SK-N-SH treated with all-trans-retinoic acid at 6 μM for 48 hours (cell line): ENCODE measurements at places on chromosomes 11 and 22.
A peak's percentile ranks its signal among the peaks of the same experiment; 100 is the strongest.

DNA sequence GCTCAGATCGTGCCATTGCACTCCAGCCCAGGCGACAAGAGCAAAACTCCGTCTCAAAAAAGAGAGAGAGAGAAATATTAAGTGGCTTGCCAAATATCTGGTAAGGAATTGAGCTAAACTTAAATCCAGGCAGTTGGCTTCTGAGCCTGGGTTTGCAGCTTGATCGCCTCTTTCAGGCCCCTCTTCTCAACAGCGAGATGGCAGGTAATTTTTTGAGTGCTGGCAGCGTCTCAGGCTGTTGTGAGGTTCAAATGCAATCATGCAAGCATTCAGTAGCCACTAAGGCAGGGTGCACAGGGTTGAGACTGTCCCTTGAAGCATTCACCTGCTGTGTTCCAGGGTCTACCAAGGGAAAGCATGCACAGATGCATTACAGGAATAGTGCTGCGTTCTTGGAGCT, 670 bp upstream of the CTSF start:
- ATAC-seq, result no peak

DNA sequence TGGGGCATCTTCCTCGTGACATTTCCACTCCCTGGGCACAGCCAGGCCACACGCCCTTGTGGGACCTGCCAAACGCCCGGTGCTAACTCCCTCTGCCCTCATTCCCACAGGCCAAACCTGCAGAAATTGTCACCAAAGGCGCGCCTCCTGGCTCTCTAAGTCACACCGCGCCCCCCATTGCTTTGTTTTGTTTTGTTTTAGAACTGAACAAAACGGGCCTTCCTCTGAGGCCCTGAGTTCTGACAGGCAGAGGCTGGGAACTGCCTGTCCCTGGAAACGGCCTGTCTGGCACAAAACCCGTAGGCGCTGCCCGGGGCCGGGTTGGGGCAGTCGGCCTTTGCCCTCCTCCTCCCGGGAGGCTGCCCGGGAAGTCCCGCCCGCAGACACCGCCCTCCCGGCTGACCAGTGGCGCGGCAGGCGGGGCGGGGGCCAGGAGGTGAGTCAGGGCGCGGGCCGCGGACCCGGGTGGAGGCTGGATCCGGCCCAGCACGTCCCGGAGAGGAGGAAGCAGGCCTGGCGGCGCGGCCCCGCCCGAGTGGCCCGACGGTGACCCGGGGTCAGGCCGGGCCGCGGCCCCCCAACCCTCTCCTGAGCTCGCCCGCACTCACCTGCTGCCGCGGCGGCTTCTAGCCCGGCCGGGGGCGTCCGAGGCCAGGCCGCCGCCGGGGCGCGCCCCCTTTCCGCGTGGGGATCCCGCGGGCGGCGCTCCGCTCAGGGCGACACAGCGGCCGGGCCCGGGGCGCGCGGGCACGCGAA, 465 bp downstream of the SUN2 start:
- peak; percentile 73 for ATAC-seq

- ATAC-seq, result no peak
Measured at GRCh38 chr11:40597546-40598113, 861.8 kb downstream of the LRRC4C start.

DNA sequence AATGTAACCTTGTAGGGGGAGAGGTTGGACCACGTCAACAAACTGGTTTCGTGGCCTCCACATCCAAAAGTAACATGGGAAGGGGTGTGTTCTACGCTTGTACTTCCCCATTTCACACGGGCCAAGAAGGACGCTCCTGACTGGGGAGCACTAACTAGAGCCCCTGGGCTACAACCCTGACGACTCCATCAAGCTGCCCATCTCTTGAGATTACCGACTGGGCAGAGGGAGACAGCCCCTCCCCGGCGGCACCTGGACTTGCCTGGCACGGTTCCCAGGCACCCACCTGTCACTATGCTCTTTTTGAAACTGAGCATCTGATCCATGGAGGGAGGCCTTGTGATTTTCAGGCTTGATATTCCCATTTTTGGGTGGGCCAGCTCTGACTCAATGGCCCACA, 68.5 kb downstream of the SHANK2 start:
- no peak for ATAC-seq

- peak; percentile 97 for ATAC-seq
Measured at GRCh38 chr22:31122532-31123291, at the start of gene INPP5J. TSS of gene INPP5J (plus strand) at chr22:31122966. CDS start at chr22:31123015, 49 bp downstream.

GRCh38 chr11:63622323-63622722, 8.1 kb upstream of the PLAAT3 start:
- no peak for ATAC-seq

GRCh38 chr22:43088627-43088983, 586 bp downstream of the TTLL1 start:
- ATAC-seq, result no peak; the same call in 1 of the 3 replicates

GRCh38 chr11:47147681-47148080, 29.0 kb downstream of the ARFGAP2 start:
- no peak for ATAC-seq

DNA sequence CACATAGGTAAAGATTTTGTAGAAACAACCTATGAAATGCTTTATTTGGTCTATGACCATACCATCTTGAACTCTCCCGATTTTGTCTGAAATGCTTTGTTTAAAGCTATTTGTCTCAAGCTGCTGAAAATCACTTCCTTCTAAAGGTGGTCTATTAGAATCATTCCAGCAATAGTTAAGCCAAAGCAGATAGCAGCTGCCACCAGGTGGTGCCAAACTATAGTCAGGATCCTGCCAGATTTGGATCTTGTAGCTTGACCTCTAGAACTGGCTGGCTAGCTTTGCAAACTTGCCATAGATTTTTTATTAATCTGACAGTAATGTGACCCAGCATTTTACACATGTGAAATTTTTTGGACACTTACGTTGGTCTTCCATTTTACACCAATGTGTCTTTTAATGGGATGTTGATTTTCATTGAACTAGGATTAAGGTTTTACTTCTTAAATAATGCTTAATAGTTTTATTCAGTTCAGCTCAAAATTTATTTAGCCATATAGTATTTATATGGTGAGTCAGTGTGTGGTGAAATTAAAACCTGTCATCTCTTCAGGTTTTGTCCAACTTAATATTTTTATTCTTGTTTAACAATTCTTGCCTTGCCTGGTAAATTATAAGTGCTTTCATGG, 19.7 kb downstream of the CTR9 start:
- peak; percentile 88 for ATAC-seq

DNA sequence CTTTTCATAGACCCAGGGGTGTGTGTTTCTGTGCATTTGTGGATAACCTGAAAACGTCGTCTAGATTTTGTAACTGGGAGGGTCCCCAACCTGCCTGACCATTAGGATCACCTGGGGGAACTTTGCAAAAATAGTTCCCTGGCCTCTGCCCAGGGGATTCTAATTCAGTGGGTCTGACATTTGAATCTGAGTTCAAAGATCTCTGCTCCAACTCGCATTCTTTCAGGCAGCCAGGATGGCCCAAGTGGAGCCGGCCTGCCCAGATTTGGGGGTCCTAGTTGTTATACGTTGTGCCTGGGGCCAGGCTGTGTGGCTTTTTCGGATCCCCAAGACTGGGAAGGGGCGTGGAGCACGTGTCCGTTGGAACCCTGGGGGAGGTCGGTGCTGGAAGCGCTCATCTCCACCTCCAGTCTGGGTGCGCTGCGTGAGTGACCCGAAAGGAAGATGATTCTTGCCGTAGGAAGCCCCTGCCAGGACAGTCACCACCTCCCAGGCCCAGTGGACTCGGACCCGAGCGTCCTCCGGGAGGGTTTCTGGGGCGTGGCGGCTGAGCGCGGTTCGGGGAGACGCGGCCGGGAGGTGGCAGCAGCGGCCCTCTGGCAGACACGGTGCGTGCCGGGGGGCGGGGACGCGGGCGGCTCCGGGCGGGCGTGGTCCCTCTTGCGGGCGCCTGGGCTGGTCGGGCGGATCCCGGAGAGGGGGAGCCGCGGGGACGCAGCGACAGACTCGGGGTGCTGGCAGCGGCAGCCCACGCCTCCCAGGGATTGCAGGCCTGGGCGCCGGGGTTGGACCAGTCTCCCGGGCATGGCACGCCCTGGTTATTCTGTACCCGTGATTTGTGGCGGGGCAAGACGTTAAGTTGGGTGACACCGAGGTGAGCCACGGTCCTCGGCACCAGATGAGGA, 29.2 kb upstream of the PLET1 start:
- ATAC-seq, result peak; percentile 90

DNA sequence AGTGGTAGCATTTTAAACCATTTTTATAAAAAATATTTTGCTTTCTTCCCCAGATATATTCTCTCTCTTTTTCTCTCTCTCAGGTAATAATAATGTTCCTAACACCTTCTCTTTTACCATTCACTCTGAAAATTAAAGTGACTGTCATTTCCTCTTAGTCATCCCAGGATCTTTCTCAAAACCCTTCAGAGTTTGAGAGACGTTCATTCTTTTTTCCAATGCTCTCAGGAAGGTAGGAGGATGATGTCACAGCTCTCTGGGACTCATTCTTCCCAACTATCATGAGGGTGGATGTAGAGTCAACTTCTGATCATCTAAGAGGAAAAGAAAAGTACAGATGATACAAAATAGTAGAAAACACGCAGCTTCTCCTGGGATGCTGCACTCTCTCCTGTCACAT, 60.2 kb upstream of the CRTAM start:
- ATAC-seq, result no peak

- no peak for ATAC-seq
Measured at GRCh38 chr11:92505689-92506088, 281.1 kb downstream of the FAT3 start.

DNA sequence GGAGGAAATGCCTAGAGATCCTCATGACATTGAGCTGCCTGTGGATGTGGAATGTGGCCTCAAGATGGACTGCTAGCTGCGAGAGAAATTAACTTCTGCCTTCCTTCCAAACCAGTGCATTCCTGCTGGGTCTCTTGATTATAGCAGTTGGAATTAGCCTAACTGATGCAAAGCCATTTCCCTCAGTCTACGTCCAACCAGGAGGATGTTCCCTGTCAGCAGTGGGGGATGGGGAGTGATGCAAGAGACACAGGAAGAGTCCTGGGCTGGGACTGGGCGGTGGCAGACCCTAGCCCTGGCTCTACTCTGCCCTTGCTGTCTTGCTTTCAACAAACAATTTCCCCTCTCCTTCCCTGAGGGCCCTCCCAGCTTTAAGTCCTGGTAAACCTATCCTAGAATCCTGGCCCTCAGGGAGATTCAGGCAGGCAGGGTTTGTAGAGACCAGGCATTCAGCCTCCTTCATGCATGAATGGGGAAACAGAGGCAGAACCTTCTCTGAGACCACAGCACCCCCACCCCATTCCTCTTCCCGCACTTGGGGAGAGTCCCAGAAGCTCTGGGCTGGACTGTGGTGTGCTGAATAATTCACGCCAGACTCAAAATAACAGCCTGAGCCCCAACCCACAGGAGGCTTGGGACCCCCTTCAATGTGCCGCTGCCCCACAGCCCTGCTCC, 17.0 kb downstream of the C11orf96 start:
- ATAC-seq, result no peak

GRCh38 chr22:37486224-37486845, at the start of gene MFNG:
TSS of gene MFNG (minus strand) at chr22:37486384. CDS start at chr22:37486177, 207 bp downstream.
- peak; percentile 89 for ATAC-seq
